ENCODE measurements at places on chromosomes 1 and 21.

GRCh38 chr1:198893763-198894444 is 255.1 kb downstream of the PTPRC start:
- DNase-seq = no peak

GRCh38 chr1:7680207-7680954 is 90.7 kb upstream of the VAMP3 start:
- DNase-seq = peak; percentile 91

DNA sequence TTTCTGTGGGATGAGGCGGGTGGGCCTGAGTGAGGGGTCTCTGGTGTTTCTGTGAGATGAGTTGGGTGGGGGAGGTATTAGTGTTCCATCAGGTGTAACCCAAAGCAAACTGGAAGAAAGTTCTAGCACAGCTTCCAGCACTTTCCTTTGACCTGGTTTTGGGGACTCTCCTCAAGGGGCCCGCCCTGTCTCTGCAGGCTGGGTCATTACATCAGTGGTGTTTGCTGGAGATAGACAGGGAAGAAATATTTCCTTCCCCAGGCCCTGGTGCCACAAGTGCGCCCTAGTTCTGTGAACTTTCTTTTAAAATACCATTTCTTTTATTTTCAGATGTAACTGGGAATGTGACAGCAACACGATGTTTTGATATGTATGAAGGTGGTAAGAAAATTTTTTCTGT is 16.5 kb upstream of the MX2 start:
- no peak for DNase-seq

DNA sequence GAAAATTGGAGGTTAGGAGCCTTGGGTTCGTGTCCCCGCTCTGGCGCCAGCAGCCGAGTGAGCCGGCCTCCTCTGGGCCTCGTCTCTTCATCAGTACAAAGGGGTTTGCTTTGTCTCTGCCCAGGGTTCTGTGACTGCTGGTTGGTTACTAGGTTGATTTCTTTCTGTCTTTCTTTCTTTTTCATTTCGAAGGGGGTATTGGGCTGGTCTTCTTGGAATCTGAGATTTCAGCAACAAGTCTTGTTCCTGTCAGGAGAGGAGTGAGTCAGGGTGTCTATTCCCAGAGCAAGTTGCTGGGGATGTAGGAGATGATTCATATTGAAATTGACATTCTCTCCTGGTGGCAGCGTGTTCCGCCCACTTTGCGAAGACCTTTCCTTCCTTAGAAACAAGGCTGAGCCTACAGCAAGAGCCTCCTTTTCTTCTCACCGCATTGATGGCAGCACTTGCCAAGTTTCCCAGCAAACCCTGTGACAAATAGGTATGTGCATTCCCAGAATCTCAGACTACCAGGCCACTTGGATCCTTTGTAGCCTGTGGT is 79.2 kb downstream of the MAN1C1 start:
- DNase-seq = no peak

- no peak for DNase-seq
Measured at GRCh38 chr21:44967082-44968047, 27.5 kb downstream of the SLX9 start.
